ENCODE measurements at places on chromosomes 5 and 9.

- DNase-seq = no peak
Measured at GRCh38 chr9:89649039-89649691, 44.4 kb downstream of the GADD45G start.

DNA sequence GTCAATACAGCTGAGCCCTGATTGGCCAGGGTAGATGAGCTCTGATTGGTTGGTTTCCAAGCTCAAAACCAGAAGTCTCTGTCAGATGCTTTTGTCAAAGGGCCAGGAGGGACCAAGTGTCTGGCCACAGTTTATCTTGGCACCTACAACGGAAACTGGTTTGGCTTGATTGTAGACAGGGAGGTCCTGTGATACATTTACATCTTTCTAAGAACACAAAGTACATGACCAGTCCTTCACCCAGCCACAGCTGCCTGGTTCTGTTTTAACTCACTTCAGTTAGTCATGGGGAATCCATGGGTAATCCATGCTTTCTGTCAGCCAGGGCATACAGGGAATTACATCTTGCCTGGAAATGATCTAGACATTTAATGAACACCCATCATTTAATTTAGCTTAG, 171.2 kb downstream of the SLC12A2 start:
- DNase-seq = no peak

DNA sequence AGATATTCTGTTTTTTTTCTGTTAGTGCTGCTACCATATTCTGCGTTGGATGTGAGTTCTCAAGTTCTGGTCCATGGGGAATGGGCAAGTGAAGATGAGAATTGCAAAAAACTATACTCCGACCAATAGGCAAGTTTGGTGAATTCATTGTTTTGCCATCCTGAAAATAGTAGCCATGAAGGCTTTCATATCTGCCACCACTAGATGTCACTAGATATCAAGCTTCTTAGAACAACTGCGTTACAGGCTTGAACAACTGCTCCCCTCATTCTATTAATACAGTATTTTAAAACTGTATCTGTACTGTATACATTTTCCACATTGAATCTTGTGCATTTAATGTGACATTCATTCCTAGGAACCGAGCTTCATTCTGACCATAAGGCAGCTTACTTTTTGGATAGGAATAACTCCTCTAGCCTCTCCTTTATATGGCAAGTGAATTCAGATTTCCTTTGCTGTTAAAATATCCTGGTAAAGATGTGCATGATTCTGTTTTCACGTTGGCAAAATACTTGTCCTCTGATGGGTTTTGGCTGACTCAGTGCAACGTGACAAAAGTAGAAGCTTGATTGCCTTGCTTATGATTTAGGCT, 163.6 kb downstream of the SREK1 start:
- DNase-seq = no peak

DNA sequence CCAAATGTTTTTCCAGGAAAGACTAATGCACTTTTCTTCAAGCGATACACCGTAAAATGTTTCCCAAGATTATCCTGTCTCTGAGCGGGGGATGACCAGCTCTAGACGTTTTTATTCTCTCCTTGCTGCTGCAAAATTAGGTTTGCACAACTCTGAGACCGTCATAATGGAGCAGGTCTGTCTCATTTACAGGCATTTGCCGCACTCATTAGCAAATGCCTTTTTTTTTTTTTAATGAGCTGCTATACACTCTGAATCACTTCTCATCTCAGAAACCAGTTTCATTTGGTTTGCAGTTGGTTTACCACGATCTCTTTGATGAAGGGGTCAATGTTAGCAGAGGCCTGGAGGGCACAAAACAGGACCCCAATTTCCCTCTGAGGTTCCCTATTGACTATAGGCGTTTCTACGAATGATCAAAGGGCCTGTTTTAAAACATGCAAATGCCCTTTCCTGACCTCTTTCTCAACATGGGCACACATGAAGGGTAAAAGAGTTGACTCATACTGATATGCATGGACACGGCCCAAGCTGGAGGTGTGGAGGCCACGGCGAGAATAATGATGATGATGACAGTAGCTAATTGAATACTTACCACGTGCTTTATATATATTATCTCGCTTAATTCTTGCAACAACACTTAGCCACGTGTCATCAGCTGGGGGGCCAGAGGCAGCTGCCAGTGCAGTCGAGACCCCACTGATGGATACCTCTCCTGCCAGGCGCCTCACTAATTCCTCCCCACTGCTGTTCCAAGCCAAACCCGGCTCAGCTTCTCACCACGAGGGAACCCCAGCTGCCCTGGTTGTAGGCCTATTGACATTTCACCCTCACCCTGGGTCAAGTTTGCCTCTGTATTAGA, 89.9 kb upstream of the PTCH1 start:
- no peak for DNase-seq

- no peak for DNase-seq
Measured at GRCh38 chr5:150119421-150120061, 33.2 kb upstream of the CSF1R start.

DNA sequence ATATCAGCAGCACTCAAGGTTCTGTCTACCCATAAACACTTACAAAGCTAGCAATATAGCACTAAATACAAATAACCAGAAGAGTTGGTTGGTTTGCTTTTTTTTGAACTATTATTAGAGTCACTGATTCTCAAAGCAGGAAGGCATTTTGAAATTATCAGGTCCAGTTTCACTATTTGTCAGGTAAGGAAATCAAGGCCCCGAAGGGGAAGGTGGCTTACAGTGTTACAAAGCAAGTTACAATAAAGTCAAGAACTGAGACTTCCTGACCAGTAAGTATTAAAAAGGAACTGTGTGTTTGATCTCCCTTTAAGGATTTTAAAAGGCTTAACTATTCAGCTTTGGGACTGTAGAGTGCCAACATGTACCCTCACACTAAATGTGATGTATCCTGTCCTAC, 10.8 kb downstream of the C5orf15 start:
- DNase-seq = no peak

- DNase-seq = no peak
Measured at GRCh38 chr9:16653491-16654399, 216.7 kb downstream of the BNC2 start.

DNA sequence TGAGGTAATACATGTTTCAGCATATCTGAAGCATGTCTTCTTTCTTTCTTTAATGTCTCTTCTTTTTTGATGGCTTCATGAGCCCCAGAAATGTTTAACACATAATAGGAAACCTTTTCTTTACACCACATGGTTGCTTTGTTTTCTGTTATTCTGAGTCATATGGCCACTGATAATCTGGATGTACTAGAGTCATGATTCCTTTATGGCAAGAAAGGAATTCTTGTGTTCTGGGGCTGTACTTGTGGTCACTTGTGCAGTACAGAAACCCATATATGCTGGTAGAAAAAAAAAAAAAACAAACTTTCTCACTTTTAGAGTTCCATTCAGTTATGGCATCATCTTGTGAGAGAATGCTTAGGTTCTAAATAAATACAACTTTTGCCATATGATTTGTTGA, 1669.3 kb upstream of the CDH9 start:
- no peak for DNase-seq

Measured in stimulated activated CD4-positive, alpha-beta T cell treated with anti-CD3 and anti-CD28 coated beads, Interleukin-2, amount 100 ng/mL, for 48 hours (primary cell).